Fibroblast of villous mesenchyme (primary cell): ENCODE measurements at places on chromosomes 2 and 18. TPM values are rescaled to one million over a fixed set of nuclear protein-coding genes. Genes with fewer than 3 reads are reported as not detected.

ERLEC1 gene
- total RNA-seq, result 125 and 145 TPM in 2 replicates

VWA3B gene
- not detected in 2 replicates for total RNA-seq

CCDC138 gene
- total RNA-seq, result 4.2 and 9.1 TPM in 2 replicates

DCDC2C gene
- total RNA-seq, result not detected in 2 replicates

KANSL1L gene
- 18.0 and 28.1 TPM in 2 replicates for total RNA-seq

DUSP19 gene
- total RNA-seq, result 1.6 and 5.6 TPM in 2 replicates

C1QL2 gene
- total RNA-seq, result not detected in 2 replicates

ERMN gene
- not detected in 2 replicates for total RNA-seq

MARCO gene
- total RNA-seq, result not detected in 2 replicates

STPG4 gene
- 0.64 and 2.2 TPM in 2 replicates for total RNA-seq

ERFE gene
- 0.86 and 2.9 TPM in 2 replicates for total RNA-seq

NEUROD1 gene
- total RNA-seq, result not detected in 2 replicates

GFPT1 gene
- total RNA-seq, result 55.4 and 75.1 TPM in 2 replicates

FBXO41 gene
- 1.3 and 1.6 TPM in 2 replicates for total RNA-seq

ASB18 gene
- not detected in 2 replicates for total RNA-seq

VWC2L gene
- total RNA-seq, result under 0.01 TPM in 1 of 2 replicates, not detected in the other

SETBP1 gene
- total RNA-seq, result 2.6 and 2.9 TPM in 2 replicates

GPR39 gene
- 3.2 and 5.6 TPM in 2 replicates for total RNA-seq

RGPD4 gene
- total RNA-seq, result not detected in 2 replicates

AGXT gene
- not detected in 2 replicates for total RNA-seq

CPLX4 gene
- under 0.01 TPM in 1 of 2 replicates, not detected in the other for total RNA-seq

ACTG2 gene
- 59.6 and 113 TPM in 2 replicates for total RNA-seq

ZBTB7C gene
- total RNA-seq, result not detected in 2 replicates

CNDP1 gene
- not detected in 2 replicates for total RNA-seq

LRRC30 gene
- total RNA-seq, result not detected in 2 replicates

OXER1 gene
- total RNA-seq, result under 0.01 TPM in 2 replicates

CCL20 gene
- total RNA-seq, result 0.43 TPM in 1 of 2 replicates, not detected in the other

PLCL1 gene
- 0.43 and 0.64 TPM in 2 replicates for total RNA-seq

TMX3 gene
- 115 and 152 TPM in 2 replicates for total RNA-seq

LOXHD1 gene
- under 0.01 TPM in 1 of 2 replicates, not detected in the other for total RNA-seq

TMEM214 gene
- total RNA-seq, result 57.7 and 70.4 TPM in 2 replicates

HDHD2 gene
- 16.1 and 17.3 TPM in 2 replicates for total RNA-seq

CELF4 gene
- not detected in 2 replicates for total RNA-seq

LHCGR gene
- total RNA-seq, result under 0.01 TPM in 1 of 2 replicates, not detected in the other

SNRPD1 gene
- total RNA-seq, result 9.7 and 11.7 TPM in 2 replicates

UGT1A7 gene
- total RNA-seq, result not detected in 2 replicates

TNS1 gene
- 127 and 147 TPM in 2 replicates for total RNA-seq

TXNDC2 gene
- total RNA-seq, result under 0.01 TPM in 1 of 2 replicates, not detected in the other

GTF2A1L gene
- 0.32 and 4.7 TPM in 2 replicates for total RNA-seq

LCT gene
- total RNA-seq, result under 0.01 TPM in 1 of 2 replicates, not detected in the other

HOXD1 gene
- under 0.01 and 0.32 TPM in 2 replicates for total RNA-seq

MEIS1 gene
- 87.3 and 107 TPM in 2 replicates for total RNA-seq

OSR1 gene
- total RNA-seq, result 2.2 and 4.5 TPM in 2 replicates

SLC5A7 gene
- not detected in 2 replicates for total RNA-seq

CFC1 gene
- total RNA-seq, result not detected in 2 replicates

CDKL4 gene
- 1.9 and 4.3 TPM in 2 replicates for total RNA-seq

SPEG gene
- total RNA-seq, result 46.7 and 48.8 TPM in 2 replicates

MBP gene
- total RNA-seq, result 3.9 and 5.2 TPM in 2 replicates

EHD3 gene
- 48.8 and 59.6 TPM in 2 replicates for total RNA-seq
